Tibial nerve (tissue), 4 donors: ENCODE measurements at places on chromosomes 11 and 22. TPM values are rescaled to one million over a fixed set of nuclear protein-coding genes. Genes with fewer than 3 reads are reported as not detected.
A peak's percentile ranks its signal among the peaks of the same experiment; 100 is the strongest.

Gene CHRDL2
- total RNA-seq = not detected

Gene ANO5
- 1.0 TPM for total RNA-seq

Gene F2
- not detected for total RNA-seq

DNA sequence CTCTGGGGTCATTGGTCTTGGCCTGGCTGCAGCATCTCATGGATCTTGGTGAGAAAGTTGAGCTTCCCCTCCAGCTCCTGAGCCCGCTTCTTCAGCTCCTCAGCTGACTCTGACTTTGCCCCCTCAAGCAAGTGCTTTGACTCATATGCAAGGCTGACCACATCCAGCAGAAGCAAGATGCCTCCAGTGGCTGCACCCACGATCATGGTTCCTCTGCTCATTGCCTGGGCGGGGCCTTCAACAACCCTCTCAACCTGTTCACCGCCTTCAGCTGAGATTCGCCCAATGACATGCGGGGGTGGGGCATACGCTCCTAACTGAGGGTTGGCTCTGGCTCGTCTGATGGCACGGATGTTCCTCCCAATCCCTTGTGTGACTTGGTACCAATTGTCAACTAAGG lies 11.9 kb downstream of the APOL2 start:
- no peaks in the 10 kb centered on the region for H3K27me3 ChIP-seq
- peaks cover 82% of the 10 kb centered on the region for H3K36me3 ChIP-seq
- H3K4me3 ChIP-seq = no peak overlapping the region
- H3K4me1 ChIP-seq = no peaks in the 10 kb centered on the region

GRCh38 chr11:74185695-74186094 lies 14.6 kb downstream of the PPME1 start:
- DNase-seq = no peak
- H3K27ac ChIP-seq = no peak overlapping the region
- H3K27me3 ChIP-seq = no peaks in the 10 kb centered on the region
- H3K4me3 ChIP-seq = no peak overlapping the region
- H3K36me3 ChIP-seq = peaks cover 12% of the 10 kb centered on the region
- no peaks in the 10 kb centered on the region for H3K4me1 ChIP-seq

GRCh38 chr11:22633354-22633902 lies 7.8 kb upstream of the FANCF start:
- no peaks in the 10 kb centered on the region for H3K27me3 ChIP-seq
- H3K36me3 ChIP-seq = no peaks in the 10 kb centered on the region
- H3K4me3 ChIP-seq = no peak overlapping the region
- no peak for DNase-seq

- DNase-seq = no peak
- H3K36me3 ChIP-seq = no peaks in the 10 kb centered on the region
- H3K27ac ChIP-seq = no peak overlapping the region
- no peaks in the 10 kb centered on the region for H3K4me1 ChIP-seq
- H3K27me3 ChIP-seq = no peaks in the 10 kb centered on the region
Observed at GRCh38 chr11:33965032-33965431, 73.2 kb upstream of the LMO2 start.

DNA sequence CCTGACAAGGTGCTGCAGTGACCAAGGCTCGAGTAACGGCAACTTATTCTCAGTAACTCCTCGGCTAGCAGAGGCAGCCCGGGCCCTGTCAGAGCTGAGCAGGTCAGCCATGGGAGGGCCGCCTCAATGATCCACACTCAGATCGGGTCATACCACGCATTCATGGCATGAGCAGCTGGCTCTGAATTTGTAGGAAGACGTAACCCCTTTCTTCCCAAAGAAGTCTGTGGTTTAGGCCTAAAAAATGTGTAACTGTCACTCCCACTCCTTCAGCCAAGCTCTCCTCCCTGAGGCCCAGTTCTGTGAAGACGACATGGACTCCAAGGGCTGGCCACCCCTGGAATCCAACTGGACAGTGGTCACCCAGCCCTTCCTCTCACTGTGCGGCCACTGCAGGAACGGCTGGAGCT lies 30.0 kb downstream of the PPP2R1B start:
- H3K27me3 ChIP-seq = no peaks in the 10 kb centered on the region
- H3K4me1 ChIP-seq = peaks cover 81% of the 10 kb centered on the region
- peak overlapping the region; percentile 91 for H3K27ac ChIP-seq
- H3K4me3 ChIP-seq = peak overlapping the region; percentile 56

- no peaks in the 10 kb centered on the region for H3K36me3 ChIP-seq
- peaks cover 52% of the 10 kb centered on the region for H3K4me1 ChIP-seq
- no peaks in the 10 kb centered on the region for H3K27me3 ChIP-seq
- no peak overlapping the region for H3K4me3 ChIP-seq
- DNase-seq = peak; percentile 63
Observed at GRCh38 chr11:12508151-12508751, 130.9 kb downstream of the PARVA start.

- H3K4me3 ChIP-seq = no peak overlapping the region
- H3K4me1 ChIP-seq = no peaks in the 10 kb centered on the region
- peaks cover 43% of the 10 kb centered on the region for H3K27me3 ChIP-seq
- no peaks in the 10 kb centered on the region for H3K36me3 ChIP-seq
Observed at GRCh38 chr22:37077802-37078448, 26.4 kb downstream of the KCTD17 start.

DNA sequence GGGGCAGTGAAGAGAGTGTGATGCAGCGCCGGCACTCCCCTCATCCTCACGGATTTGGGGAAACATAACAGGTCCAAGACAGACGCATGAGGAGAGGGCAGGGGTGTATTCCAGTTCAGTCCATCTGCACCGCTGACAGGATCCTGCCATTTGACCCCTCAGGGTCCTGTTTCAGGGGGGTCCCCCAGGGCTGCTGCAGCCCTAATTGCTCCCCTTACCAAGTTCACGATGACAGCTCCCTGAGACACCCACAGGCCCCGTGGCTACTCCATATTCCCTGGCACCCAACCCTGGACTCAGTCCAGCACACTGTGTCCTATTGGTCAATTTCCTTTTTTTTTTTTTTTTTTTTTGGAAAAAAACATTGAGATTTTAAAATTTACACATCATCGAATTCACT lies 41.5 kb downstream of the SHANK2 start:
- DNase-seq = no peak
- no peak overlapping the region for H3K4me3 ChIP-seq
- H3K4me1 ChIP-seq = no peaks in the 10 kb centered on the region
- no peak overlapping the region for H3K27ac ChIP-seq

- H3K4me3 ChIP-seq = no peak overlapping the region
- no peak overlapping the region for H3K27ac ChIP-seq
- no peaks in the 10 kb centered on the region for H3K36me3 ChIP-seq
- no peaks in the 10 kb centered on the region for H3K27me3 ChIP-seq
- DNase-seq = no peak
Observed at GRCh38 chr11:93487032-93487483, 56.1 kb downstream of the SMCO4 start.

DNA sequence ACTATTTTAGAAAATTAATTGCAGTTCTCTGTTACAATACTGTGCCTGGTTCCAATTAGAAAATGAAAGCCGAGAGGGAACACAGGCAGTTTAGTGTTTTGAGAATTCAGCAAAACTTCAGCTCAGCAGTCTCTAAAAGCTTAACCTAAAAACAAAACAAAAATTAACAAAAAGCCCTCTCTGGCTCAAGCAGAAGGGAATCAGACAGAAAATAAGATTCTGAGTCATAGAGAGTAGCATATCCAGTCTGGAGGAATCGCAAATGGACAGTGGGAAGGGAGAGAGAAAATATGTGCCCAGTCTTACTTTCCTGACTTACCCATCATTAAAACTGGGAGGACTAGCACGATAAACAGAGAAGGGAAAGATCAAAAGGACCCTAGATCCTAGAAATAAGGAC lies 38.1 kb upstream of the CHRM4 start:
- H3K27ac ChIP-seq = no peak overlapping the region
- H3K27me3 ChIP-seq = no peaks in the 10 kb centered on the region
- no peaks in the 10 kb centered on the region for H3K4me1 ChIP-seq
- no peak for DNase-seq

DNA sequence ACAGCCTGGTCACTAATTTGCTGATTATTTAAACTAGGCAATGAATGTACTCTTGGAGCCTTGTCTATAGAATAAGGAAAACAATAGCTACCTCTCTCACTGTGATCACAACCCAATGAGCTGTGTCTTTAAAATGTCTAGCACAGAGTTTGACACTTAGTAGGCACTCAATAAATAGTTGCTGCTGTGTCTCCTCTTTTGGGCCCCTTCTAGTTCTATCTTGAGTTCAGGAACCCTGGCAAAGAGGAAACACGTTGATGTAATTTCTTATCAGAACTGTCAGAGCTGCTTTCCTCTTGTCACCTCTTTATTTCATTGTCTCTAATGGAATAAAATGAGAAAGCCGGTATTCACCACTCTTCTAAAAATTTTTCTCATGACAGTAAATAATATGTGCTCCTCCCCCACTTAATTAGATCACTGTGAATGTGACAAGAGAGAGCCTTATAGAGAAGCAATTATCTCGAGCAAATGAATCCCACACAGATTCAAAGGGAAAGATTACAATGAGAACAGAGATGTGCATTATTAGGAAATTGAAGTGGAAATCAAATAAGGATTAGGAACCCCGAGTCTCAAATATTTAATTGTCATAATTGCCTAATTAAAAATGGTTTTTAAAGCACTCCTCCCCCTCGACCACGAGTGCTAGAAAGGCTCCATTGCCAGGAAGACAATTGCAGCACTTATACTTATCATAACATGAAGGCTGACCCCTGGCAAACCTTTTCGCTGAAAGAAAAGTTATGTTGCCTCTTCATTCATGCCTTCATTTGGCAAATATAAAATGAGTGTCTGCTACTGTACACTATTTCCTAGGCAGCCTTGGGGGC lies 175.0 kb upstream of the BDNF start:
- DNase-seq = no peak
- H3K27me3 ChIP-seq = no peaks in the 10 kb centered on the region
- no peak overlapping the region for H3K4me3 ChIP-seq
- H3K4me1 ChIP-seq = no peaks in the 10 kb centered on the region
